Small intestine (tissue), 16 donors: ENCODE measurements at places on chromosomes 3 and 15. TPM values are rescaled to one million over a fixed set of nuclear protein-coding genes. Genes with fewer than 3 reads are reported as not detected.

GRCh38 chr3:109225516-109225915 lies 89.0 kb downstream of the C3orf85 start:
- H3K4me3 ChIP-seq = no peak overlapping the region
- H3K27ac ChIP-seq = no peak overlapping the region
- no peaks in the 10 kb centered on the region for H3K36me3 ChIP-seq
- no peaks in the 10 kb centered on the region for H3K4me1 ChIP-seq
- no peak for DNase-seq

GRCh38 chr3:5011555-5012256 lies 32.5 kb downstream of the BHLHE40 start:
- no peak overlapping the region for H3K4me3 ChIP-seq
- DNase-seq = no peak
- no peaks in the 10 kb centered on the region for H3K27me3 ChIP-seq
- no peaks in the 10 kb centered on the region for H3K36me3 ChIP-seq
- no peak overlapping the region for H3K27ac ChIP-seq

DNA sequence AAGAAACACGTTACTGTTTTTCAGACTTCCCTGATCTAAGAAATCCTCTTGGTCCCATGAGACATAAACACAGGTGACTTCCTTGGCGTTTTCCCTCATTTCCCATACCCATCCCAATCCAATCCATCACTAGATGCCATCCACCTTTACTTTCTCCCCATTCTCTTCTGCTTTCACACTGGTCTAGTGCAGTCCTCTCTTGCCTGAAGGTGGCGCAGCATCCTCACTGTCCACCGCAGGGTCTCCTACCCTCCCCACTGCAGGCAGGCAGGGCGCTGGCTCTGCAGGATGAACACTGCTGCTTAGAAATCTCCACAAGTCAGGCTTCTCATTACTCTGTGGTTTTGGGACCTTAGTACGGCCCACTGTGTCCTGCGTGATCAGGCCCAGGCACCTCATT lies 58.2 kb downstream of the RAB7A start:
- no peaks in the 10 kb centered on the region for H3K27me3 ChIP-seq
- peaks cover 19% of the 10 kb centered on the region for H3K4me1 ChIP-seq
- H3K27ac ChIP-seq = no peak overlapping the region
- H3K36me3 ChIP-seq = peaks cover 13% of the 10 kb centered on the region
- no peak overlapping the region for H3K4me3 ChIP-seq

- no peak overlapping the region for H3K4me3 ChIP-seq
- H3K27me3 ChIP-seq = no peaks in the 10 kb centered on the region
- DNase-seq = no peak
- no peak overlapping the region for H3K27ac ChIP-seq
Measured at GRCh38 chr3:17643691-17644090, 98.7 kb downstream of the TBC1D5 start.

GRCh38 chr3:39432342-39432741 lies 25.8 kb downstream of the RPSA start:
- no peak overlapping the region for H3K27ac ChIP-seq
- no peaks in the 10 kb centered on the region for H3K36me3 ChIP-seq
- H3K27me3 ChIP-seq = no peaks in the 10 kb centered on the region
- no peaks in the 10 kb centered on the region for H3K4me1 ChIP-seq

DNA sequence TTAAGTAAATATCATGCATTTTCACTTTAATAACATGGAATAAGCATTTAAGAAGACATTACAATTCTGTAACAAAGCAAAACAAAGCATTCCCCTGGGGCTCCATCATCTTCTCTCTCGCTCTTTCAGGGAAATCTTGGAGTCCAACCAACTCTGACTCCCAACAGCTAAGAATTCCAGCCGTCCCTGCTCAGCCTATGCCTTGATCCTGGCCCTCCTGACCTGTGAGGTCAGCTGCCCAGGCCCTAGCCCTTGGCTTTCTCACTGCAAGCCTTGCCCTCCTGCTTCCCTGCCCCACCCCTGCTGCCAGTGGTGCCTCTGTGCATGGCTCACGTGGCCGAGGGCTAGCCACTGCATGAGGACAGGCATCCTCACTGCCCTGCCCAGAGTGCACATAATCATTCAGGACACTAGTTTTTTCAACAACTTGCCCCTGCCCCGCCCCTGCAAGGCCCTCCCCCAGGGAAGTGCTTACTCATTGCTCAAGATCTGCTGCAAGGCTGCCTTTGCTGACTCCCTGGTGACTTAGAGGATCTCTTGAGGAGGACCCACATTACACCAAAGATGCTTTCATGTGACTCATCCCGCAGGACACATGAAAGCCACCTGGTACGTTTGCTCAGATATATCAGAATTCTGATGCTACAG lies 37.6 kb downstream of the MTMR10 start:
- no peaks in the 10 kb centered on the region for H3K4me1 ChIP-seq
- H3K36me3 ChIP-seq = peaks cover 50% of the 10 kb centered on the region
- no peak overlapping the region for H3K4me3 ChIP-seq
- H3K27ac ChIP-seq = no peak overlapping the region
- no peaks in the 10 kb centered on the region for H3K27me3 ChIP-seq
- no peak for DNase-seq

- H3K27ac ChIP-seq = no peak overlapping the region
Measured at GRCh38 chr3:45567730-45568172, 26.8 kb upstream of the LIMD1 start.

- no peak for DNase-seq
- H3K4me1 ChIP-seq = no peaks in the 10 kb centered on the region
Measured at GRCh38 chr3:141905129-141905528, 28.7 kb downstream of the ATP1B3 start.

DNA sequence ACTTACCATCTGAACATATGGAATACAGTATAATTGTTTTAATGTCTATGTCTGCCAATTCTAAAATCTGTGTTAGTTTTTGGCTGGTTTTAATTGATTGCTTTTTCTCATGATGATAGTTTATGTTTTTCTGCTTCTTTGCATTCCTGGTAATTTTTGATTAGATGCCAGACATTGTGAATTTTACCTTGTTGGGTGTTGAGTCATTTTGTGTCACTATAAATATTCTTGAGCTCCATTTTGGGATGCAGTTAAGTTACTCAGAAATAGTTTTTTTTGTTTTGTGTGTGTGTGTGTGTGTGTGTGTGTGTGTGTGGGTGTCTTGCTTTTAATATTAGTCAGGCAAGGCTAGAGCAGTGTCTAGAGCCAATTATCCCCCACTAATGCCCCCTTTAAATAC lies 818.8 kb upstream of the NR2F2 start:
- H3K36me3 ChIP-seq = no peaks in the 10 kb centered on the region
- no peaks in the 10 kb centered on the region for H3K27me3 ChIP-seq
- no peak overlapping the region for H3K4me3 ChIP-seq

- no peaks in the 10 kb centered on the region for H3K27me3 ChIP-seq
- no peaks in the 10 kb centered on the region for H3K36me3 ChIP-seq
- no peak overlapping the region for H3K4me3 ChIP-seq
- no peak for DNase-seq
Measured at GRCh38 chr15:38600236-38600635, 35.6 kb upstream of the RASGRP1 start.

DNA sequence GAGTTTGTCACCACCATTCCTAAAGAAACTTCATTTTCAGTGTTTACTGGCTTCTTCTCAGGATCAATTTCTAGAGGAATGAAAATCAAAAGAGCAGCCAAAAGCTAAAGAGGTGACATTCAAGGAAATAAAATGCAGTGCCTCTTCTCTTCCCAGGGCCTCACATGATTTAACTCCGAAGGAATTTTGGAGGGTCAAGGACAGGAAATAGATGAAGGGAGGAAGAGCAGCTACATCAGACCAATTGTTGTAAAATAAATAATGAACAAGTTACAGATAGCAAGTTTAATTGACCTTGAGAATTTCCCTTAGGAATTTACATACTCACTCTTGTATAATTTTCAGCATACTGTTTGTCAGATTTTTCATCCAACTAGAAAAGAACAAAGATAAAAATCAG lies 78.1 kb downstream of the LRRFIP2 start:
- H3K27ac ChIP-seq = no peak overlapping the region
- H3K36me3 ChIP-seq = peaks cover 3% of the 10 kb centered on the region
- H3K27me3 ChIP-seq = no peaks in the 10 kb centered on the region

GPR156 gene
- polyA plus RNA-seq = not detected

CHRNA3 gene
- 2.2 TPM for polyA plus RNA-seq
